Activated CD4-positive, CD25-positive, alpha-beta regulatory T cell treated with anti-CD3 and anti-CD28 coated beads, Interleukin-2, amount 50 U/mL, for 24 hours (primary cell): ENCODE measurements at places on chromosomes 13 and 19.

DNA sequence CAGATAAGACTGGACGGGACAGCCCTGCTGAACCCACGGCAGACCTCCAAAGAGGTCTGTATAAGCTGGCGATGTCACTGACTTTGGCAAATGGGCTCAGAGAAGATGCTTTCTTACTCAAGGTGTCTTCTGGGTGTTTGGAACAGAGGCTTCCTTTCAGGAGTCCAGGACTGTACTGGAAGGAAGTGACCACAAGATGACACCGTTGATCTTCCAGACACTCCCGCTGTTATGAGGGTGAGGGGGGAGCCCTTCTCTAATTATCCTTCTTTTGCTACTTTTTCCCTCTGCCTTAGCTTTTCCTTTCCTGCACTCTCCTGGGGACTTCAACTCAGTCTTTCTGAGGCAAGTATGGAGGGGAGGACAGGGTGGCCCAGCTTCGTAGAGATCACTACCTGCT lies 65.2 kb upstream of the ZNF599 start:
- ATAC-seq = no peak

- peak; percentile 30 for ATAC-seq
These were observed 164.7 kb downstream of the KATNAL1 start for GRCh38 chr13:30142486-30143211.

GRCh38 chr19:46471116-46471733 lies at the start of gene PNMA8A:
Gene PNMA8A, minus strand, starts transcription at chr19:46471563. Its CDS starts 528 bp downstream, at chr19:46471035.
- no peak for ATAC-seq

DNA sequence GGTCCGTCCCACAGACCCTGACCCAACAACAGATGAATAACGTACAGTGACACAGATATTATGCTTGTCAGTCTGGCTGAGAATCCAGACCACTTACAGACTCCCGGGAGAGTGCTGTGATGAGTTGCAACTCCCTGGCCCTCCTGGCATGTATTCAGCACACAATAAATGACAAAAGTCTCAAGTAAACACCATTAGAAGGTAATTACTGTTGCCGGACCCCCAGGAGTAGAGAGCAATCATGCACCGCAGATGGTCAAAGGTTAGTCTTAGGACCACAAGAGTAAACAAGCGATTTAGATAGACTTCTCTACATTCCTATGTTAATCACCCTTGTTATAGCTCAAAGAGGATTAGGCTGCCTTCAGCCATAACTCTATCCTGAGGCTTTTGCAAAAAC lies 726.4 kb upstream of the GPC6 start:
- no peak for ATAC-seq

GRCh38 chr19:53621885-53622740 lies 9.7 kb upstream of the DPRX start:
- no peak for ATAC-seq

DNA sequence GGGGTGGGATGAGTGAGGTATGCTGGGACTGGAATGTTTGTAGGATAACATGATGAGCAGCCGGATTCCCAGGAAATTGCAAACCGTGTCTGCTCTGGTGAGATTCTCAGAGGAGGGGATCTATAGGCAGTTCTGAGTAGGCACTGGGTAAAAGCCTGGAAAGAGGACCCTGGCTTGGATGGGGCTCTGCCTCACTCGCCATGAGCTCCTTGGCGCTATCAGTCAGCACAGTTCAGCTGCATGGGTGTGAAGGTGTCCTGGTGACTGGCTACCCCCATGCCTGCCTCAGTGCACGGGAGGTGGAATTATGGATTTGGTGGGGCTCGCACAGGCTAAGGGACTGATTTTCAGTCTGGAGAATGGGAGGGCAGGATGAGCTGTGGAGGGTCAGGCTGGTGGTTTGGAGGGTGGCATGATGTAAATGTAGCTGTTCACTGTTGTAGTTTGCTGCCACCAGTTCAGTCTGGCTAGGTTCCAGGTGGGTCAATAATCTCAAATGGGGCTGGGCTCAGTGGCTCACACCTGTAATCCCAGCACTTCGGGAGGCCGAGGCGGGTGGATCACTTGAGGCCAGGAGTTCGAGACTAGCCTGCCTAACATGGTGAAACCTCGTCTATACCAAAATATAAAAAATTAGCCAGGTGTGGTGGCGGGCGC lies 9.2 kb upstream of the ZNF627 start:
- no peak for ATAC-seq

- ATAC-seq = no peak
These were observed 330.2 kb downstream of the DNAJC15 start for GRCh38 chr13:43353631-43354030.

DNA sequence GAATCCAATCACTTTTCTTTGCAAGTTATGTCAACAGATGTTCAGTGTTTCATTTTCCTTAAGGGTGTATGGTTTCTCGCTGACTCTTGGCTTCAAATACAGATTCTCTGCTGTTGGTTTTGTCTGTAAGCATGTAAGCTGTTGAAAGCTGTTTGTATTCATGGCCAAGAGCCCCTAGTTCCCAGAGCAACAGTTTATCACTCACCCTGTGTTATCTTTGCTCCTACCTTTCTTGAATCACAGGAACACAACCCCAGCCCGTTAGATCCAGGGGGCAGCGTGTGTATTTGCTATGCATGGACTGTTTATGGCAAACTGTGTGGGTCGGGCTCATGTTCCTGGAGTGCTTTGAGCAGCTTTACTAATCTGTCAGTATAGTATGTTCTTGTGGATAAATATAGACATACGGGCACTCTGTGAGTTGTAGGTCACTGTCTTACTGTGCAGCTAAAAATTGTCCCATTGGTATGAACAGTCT lies 28.9 kb downstream of the FRY start:
- ATAC-seq = no peak

GRCh38 chr19:52269338-52270261 lies at the start of gene ZNF766:
Gene ZNF766, plus strand, starts transcription at chr19:52269587. Its CDS starts 27 bp downstream, at chr19:52269614.
- peak; percentile 98 for ATAC-seq

- ATAC-seq = no peak
These were observed 467.9 kb downstream of the SLITRK1 start for GRCh38 chr13:83414393-83414792.

DNA sequence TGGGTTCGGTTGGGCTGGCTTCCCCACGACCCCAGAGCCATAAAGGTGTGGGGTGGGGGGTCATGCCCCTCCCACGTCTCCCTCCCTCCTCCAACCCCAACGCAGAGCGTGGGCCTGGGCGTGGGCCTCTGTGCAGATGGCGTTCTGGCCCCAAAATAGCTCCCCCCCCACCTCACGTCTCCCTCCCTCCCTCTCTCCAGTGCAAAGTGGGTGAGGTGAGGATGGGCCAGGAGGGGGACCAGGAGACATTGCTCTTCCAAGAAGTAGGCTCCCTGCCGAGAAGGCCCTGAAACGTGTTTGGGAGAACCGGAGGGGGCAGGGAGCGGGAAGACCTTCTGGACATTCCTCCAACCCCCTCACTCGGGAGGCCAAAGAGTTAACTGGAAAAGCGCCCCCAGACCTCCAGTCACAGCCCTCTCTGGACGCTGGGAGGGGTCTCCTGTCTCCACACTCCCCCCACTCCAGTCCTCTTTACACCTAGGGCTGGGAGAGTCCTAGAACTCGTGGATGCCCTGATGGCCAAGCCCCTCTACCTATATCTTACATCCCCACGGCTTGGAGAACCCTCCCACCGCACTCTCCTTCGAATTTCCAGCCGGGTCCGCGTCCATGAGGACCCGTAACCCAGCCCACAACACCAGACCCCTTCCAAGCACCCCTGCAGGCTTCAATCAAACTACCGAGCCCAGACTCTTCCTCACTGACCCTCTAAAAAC lies 855 bp downstream of the UNC13A start:
- ATAC-seq = no peak

DNA sequence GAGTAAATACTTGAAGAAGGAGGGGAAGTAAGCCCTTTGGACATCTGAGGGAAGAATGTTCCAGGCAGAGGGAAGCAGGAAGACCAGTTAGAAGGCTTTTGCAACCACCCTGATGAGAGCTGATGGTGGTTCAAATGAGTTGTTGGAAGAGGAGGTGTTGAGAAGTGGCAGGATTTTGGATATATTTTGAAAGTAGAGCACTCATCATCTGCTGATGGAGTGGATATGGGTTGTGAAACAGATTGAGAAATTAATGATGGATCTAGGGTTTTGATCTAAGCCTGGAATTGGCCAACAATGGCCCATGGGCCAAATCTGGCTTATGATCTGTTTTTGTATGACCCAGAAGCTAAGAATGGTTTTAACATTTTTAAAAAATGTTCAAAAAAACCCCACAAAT lies 230.7 kb downstream of the NDFIP2 start:
- no peak for ATAC-seq

- ATAC-seq = no peak
These were observed 91.9 kb downstream of the TRPC4 start for GRCh38 chr13:37777676-37778075.

DNA sequence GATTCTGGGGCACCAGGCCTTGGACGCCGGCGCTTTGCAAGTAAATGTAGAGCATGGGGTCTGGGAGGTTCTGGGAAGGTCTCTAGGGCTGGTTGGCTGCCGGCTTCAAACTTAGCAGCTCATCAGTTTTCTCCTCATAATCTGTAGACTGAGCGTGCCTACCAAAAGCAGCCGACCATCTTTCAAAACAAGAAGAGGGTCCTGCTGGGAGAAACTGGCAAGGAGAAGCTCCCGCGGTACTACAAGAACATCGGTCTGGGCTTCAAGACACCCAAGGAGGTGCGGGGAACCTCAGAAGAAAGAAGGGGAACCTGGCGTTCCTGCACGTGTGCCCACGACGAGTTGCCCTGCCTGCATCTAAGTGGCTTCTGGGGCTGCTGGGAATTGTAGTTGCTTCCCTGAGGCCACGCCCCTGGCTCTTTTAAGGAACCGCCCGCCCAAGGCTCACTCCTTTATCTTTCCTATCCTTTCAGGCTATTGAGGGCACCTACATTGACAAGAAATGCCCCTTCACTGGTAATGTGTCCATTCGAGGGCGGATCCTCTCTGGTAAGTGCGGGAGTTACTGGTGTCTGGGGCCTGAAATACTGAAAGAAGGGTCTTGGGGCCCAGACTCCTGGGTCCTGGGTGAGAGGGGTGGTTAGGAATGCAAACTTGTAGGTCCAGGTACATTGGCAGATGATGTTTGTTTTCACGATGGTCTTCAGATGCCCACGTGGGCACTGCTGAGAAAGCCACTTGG lies 984 bp downstream of the RPS11 start:
- no peak for ATAC-seq

- no peak for ATAC-seq
These were observed 45.0 kb downstream of the LACC1 start for GRCh38 chr13:43924549-43925245.

GRCh38 chr13:21637296-21637695 lies 33.3 kb upstream of the MICU2 start:
- peak; percentile 51 for ATAC-seq

- ATAC-seq = no peak
These were observed 1150.2 kb upstream of the PCDH9 start for GRCh38 chr13:68380041-68380973.
